Heart left ventricle (tissue), 16 donors: ENCODE measurements at places on chromosomes 6 and 20. TPM values are rescaled to one million over a fixed set of nuclear protein-coding genes. Genes with fewer than 3 reads are reported as not detected.

- no peak for DNase-seq
These were observed 45.9 kb upstream of the PXDC1 start for GRCh38 chr6:3797231-3798054.

DNA sequence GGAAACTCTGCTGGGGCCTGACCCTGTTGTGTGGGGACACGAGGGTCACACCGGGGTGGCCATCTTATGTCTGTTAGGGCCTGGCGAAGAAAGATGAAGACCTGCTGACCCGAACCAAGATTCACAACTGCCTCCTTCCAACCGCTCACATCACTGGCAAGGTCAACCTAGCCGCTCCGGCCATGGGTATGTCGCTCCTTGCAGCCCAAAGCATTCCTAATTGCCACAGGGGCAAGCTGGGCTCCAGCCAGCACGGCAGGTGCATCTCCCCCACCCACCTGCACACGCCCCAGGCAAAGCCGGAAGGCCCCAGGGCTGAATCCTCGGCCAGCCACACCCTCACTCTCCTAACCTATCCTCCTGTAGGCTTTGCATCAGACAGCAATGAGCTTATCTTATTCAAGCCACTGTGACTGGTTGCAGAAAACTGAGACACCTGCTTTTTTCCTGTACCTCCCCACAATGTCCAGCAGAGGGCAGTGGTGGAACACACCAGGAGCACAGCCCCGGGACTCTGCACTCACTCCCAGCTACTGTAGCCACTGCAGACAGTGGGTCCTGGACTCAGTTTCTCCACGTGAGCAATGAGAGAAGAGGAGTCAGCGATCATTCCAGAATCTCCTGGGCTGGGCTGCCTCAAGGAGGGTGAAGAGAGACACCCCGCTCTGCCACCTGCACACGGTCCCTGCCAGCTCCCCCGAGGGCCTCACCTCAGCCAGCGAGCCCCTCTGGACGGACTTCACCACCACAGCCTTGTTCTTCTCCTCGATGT lies 170.2 kb downstream of the PREX1 start:
- peak; percentile 68 for DNase-seq

GRCh38 chr6:107066697-107067659 lies 39.0 kb downstream of the MTRES1 start:
- DNase-seq, result no peak

DNA sequence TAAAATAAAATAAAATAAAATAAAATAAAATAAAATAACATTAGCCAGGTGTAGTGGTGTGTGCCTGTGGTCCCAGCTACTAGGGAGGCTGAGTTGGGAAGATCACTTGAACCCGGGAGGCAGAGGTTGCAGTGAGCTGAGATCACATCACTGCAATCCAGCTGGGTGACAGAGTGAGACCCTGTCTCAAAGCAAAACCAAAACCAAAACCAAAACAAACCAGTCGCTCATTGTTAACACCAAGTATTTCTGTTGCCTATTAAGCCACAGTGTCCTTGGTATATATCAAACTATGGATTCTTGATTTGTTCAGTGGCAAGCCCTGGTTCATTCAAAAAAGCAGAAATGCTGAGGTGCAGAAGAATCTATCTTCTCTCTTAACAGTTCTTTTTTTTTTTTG lies 65.7 kb downstream of the PYGB start:
- DNase-seq, result no peak

- no peak for DNase-seq
These were observed 204.9 kb downstream of the SOX4 start for GRCh38 chr6:21798468-21798867.

DNA sequence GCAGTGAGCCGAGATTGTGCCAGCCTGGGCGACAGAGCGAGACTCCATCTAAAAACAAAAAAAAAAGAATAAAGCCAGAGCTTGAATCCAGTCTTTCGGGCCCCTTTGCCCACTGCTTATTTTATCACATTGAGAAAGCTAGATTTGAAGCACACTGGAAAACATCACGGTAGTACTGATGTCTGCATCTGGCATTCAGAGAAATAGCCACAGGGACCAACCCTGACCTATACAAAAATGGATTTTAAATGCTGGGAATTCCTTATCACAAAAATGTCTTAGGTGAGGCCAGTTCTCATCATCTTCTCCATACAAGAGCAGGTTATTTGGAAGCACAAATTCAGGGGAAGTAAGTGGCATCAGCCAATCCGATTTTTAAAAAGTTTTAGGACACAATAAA lies 49.5 kb downstream of the SLC35D3 start:
- DNase-seq, result no peak

GRCh38 chr6:35728683-35729678 lies 7.9 kb upstream of the ARMC12 start:
- DNase-seq, result peak; percentile 28

DNA sequence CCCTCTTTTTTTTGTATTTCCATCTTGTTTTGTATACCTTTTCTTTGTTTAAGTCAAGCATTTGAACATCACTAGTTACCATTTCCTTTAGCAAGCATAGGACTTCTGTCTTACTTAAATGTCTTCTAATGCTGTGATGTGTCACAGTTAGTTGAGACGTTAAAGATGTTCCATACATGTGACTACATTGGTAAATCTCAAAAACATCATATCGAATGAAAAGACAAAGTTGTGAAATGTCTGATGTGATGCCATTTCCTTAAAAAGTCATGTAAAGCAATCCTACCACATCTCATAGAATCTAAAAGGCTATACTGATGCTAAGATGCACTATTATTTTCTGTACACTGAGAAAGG lies 26.8 kb downstream of the SLC16A10 start:
- DNase-seq, result no peak

DNA sequence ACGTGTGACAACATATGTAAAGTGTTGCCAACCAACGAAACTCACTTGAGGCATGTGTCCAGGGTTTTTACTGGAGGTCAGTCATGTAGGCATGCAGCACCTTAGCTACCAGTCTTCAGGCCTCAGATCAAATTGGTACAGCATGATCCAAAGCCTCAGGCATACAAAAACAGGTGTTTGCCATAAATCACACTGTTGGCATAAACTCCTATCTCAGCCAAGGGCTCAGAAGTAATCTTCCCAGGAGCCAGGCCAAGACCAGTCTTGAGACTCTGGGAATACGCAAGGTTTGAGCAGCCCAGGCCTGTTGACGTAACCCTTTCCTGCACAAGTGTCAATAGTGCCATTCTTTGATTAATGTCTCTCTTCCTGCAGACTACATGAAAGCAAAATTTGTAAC lies 163.5 kb downstream of the PRL start:
- no peak for DNase-seq

DNA sequence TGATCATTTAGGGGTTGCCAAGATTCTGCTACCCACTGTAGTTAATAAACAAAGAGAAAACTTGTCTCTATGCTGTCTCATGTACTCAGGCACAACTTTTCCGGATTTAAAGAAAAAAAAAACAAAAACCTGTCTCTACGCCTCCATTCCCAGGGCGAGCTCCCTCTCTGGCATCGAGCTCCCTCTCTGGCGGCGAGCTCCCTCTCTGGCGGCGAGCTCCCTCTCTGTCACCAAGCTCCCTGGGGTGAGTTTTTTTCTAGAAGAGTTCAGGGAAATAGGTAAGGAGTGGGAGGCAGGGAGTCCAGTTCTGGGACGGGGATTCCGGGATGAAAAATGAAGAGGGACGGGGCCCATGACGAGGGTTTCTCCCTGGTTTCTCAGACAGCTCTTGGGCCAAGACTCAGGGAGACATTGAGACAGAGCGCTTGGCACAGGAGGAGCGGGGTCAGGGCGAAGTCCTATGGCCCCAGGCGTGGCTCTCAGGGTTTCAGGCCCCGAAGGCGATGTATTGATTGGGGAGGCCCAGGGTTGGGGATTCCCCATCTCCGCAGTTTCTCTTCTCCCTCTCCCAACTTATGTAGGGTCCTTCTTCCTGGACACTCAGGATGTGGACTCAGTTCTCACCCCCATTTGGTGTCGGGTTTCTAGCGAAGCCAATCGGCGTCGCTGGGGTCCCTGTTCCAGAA lies 16.5 kb upstream of the HLA-A start:
- DNase-seq, result peak; percentile 25

DNA sequence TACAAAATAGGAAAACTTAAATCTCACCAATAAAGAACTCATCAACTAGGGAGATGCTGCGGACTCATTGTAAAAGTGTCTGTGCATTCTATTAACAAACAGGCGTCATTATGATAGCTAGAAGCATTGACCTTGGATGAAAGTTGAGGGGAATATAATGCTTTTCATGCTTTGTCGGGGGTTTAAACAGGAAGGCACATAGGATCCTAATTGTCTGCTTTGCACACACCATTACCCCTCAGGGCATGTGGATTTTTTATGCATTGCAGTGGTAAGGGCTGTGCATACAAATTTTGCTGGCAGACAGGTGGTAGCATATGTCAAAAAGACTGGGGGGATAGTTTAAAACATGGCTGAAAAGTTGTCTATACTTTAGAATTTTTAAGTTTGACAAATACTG lies 447.9 kb upstream of the PLCB4 start:
- no peak for DNase-seq

GRCh38 chr6:168292826-168293225 lies 26.8 kb downstream of the DACT2 start:
- DNase-seq, result no peak

DNA sequence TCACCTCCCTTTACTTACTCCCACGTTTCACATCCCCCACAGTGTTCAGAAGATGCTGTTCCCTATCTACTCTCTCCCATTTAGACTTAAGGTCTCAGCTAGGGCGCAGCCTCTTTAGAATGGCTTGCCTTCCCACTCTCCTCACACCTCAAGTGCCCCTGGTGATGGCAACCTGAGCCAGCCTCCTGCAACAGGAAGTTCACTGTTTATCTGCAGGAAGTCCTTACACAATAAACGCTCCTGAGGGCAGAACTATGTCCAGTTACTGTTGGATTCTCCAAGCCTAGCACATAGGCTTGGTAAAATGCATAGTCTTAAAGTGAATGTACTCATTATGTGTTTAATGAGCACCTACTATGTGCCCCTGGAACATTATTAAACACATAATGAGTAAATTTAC lies 21.9 kb upstream of the RAB22A start:
- DNase-seq, result no peak

GRCh38 chr20:37251825-37252477 lies 9.7 kb downstream of the GHRH start:
- no peak for DNase-seq

DNA sequence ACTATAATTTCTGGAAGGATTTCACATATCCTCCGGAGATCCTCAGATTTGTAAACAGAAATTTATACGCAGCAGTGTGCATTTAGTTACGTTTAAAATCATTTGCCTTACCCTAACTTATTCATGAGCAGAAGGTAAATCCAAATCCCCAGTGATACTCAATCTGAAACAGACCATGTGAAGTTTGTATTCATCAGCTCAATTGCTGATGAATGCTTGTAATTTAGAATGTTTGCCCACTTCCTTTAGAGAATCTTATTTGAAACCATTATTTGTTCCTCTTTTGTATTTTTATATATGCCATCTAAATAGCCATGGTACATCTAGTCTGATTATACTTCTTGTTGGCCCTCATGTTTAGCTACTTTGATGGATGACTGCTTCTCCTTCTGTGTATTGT lies 15.4 kb downstream of the TAAR1 start:
- no peak for DNase-seq

DNA sequence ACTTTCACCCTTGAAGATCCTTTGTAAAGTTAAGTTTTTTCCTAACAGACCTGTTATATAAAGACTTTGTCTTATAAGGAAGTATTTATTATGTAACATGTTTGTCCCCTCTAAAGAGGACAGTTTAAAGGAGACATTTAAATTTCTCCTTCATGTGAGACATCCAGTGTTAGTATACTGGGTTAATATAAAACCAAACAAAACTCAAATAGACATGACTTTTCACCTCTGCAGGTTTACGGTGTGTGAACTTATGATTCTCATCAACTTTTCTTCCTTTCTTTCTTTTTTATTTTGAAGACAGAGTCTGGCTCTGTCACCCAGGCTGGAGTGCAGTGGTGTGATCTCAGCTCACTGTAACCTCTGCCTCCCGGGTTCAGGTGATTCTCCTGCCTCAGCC lies 17.4 kb upstream of the MPC1 start:
- no peak for DNase-seq

Gene IYD
- not detected for polyA plus RNA-seq

Gene LINC00237
- not detected for polyA plus RNA-seq

Gene HTR1B
- 0.03 TPM for polyA plus RNA-seq

Gene RBBP8NL
- polyA plus RNA-seq, result not detected

Gene SERAC1
- polyA plus RNA-seq, result 5.6 TPM

Gene KCNQ2
- not detected for polyA plus RNA-seq

Gene CST1
- not detected for polyA plus RNA-seq

Gene HLA-DOB
- polyA plus RNA-seq, result 0.76 TPM

Gene BTNL2
- not detected for polyA plus RNA-seq

Gene RFX6
- polyA plus RNA-seq, result not detected
